ENCODE measurements at places on chromosomes 3 and 15.

- DNase-seq = no peak
Measured at GRCh38 chr3:58084166-58084565, 75.9 kb downstream of the FLNB start.

DNA sequence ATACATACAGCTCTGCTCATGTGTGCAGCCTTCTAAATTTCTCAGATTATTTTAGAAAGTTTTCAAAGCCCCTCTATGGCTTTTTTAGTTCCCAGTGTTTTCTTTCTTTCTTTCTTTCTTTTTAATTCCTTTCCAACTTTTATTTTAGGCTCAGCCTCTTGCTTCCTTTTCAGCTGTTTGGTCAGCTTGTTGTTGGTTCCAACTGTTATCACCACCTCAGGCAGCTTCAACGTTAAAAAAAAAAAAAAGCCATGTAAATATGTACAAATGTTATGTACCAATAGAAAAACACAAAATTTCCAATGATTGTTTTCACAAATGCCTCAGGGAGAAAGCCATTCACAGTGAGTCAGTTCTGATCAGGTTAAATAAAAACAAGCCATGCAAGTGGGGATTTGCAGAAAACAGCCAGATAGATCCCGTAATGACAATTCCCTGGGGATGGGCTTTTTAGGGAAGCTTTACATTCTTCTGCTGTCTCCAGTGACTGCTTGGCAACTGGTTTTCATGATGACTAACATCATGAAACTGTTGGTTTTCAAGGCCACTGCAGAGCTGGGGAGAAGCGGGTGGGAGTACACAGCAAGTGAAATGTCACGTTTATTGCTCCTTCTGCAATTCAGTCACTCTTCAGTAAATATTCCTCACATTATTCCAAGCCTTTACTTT lies 908.4 kb downstream of the EPHA3 start:
- no peak for DNase-seq

- no peak for DNase-seq
Measured at GRCh38 chr3:46934072-46934471, 42.5 kb downstream of the CCDC12 start.

- no peak for DNase-seq
Measured at GRCh38 chr3:185356499-185356898, 6.4 kb upstream of the MAP3K13 start.

- DNase-seq = no peak
Measured at GRCh38 chr15:36430726-36431265, 148.6 kb upstream of the CDIN1 start.

DNA sequence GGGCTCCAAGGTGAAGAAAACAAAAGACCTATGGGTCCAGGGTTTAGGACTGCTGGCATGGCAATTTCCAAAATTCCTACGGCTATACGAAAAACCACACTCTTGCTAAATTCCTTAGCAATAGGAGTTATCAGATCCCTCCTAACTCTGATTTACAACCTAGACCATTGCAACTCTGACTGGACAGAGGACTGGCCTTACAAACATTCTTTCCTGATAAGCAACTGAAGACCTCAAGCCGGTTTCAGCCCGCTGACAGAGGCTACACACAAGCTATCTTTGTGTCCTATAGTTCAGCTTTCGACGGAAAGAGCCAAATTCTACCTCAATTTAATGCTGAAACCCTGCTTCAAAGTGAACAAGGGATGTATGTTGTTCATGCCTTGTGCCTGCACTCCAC lies 38.3 kb upstream of the AGBL1 start:
- no peak for DNase-seq

GRCh38 chr3:31847760-31848159 lies 133.3 kb downstream of the OSBPL10 start:
- no peak for DNase-seq
